ENCODE measurements at places on chromosomes 13 and 19.

GRCh38 chr13:40315416-40316064, 350.9 kb downstream of the FOXO1 start:
- no peak for DNase-seq

DNA sequence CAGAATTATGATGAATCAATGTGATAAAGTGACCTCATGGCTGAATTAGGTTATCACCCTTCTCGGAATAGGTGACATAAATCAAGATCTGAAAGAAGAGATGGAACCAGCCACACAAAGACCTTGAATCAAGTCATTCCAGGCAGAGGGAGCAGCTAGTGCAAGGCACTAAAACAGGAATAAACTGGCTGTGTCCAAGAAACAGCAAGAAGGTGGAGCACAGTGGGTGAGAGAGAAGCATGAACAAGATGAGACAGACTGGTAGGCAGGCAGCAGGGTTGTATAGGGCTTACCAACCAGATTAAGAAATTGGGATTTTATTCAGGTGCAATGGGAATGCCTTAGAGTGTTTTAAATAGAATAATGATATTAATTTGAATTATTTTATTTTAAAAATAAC, 470.3 kb downstream of the PCDH20 start:
- no peak for DNase-seq

- no peak for DNase-seq
Measured at GRCh38 chr19:8262431-8262830, 45.7 kb downstream of the CD320 start.

DNA sequence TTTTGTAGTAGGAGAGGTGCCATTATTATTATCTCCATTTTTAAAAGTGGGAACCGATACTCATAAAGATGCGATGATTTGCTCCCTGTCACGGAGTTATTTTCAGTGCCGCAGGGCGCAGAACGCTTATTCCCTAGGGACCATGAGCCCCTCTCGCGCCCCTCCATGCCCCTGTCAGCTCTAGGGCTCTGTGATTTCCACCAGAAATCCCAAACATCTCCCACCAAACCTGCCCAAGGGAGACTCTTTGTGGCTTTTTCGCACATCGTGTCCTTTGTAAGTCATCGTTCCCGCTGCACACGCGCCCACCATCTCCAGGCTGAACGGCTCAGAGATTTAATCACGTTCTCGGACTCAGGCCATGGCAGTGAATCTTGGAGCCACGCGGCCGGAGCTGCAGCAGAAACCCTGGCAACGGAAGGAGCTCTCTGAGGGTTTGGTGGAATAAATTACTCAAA, 105.1 kb downstream of the DNAJC15 start:
- DNase-seq: no peak

DNA sequence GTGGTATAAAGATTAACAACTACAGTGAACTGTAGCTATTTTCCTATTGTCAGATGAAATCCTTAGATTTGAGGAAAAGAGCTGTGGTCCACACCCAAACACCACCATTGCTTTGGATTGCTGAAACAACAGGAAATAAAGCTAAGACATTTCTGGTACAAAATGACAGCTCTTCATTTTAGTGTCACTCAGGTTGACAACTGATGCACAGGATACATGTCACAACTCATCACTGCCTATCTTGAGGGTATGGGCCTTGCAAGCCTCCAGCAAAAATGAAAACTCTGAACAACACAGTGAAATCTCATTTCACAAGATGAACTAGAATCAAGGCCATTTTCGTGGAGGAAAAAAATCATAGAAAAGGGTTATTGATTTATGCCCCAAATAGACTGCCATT, 339.7 kb downstream of the ITGBL1 start:
- DNase-seq: no peak

DNA sequence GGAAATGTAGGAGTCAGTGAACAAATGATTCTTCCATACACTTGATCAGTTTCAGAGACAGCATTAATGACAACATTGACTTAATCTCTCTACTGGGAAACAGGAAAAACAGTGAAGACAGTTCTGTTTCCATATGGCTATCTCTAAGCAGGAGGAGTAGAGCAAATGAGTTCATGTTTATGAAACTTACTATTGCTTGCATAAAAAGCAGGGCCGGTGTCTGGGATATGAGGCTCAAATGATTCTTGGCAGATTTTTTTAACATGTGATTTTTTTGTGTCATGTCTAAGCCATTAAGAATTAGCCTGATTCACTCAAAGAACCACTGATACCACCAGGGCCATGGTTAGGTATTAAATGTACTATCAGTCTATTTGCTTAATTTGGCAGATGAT, 141.9 kb downstream of the SLC7A1 start:
- DNase-seq: no peak

DNA sequence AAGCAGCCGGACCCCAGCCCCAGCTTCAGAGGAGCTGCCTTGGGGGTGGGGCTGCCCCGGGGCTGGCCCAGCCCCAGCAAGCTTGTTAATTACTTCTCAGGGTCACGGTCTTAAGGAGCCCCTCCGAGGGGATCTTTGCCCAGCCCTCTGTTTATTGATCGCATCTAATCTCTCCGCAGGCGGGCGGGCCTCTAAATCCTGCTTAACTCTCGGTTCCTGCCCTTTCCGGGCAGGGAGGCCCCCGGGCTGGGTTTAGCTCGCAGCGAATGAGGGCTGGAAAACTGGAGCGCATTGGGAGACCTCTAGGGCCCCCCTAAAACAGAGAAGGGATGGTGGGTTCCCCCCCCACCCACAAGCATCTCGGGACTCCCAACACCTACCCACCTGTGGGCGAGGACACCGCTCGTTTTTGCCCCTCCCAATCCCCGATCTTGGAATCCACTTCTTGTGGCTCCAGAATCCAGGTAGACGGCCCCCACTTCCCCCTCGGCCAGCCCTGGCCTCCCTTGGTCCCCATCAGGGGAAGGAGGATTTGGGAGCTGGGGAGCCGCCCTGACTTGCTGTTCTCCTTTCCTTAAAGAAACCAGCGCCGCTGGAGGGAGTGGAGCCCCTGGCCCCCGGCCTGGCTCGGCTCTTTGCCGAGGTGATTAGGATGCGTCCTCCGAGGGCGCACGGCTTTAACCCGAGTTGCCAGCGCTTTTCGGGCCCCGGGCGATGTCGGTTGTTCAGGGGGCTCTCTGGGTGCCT, 59.5 kb upstream of the ADGRL1 start:
- peak; percentile 77 for DNase-seq

GRCh38 chr13:34971473-34971872, 29.4 kb downstream of the NBEA start:
- no peak for DNase-seq

GRCh38 chr13:40626561-40626960, 39.9 kb downstream of the FOXO1 start:
- DNase-seq: no peak

DNA sequence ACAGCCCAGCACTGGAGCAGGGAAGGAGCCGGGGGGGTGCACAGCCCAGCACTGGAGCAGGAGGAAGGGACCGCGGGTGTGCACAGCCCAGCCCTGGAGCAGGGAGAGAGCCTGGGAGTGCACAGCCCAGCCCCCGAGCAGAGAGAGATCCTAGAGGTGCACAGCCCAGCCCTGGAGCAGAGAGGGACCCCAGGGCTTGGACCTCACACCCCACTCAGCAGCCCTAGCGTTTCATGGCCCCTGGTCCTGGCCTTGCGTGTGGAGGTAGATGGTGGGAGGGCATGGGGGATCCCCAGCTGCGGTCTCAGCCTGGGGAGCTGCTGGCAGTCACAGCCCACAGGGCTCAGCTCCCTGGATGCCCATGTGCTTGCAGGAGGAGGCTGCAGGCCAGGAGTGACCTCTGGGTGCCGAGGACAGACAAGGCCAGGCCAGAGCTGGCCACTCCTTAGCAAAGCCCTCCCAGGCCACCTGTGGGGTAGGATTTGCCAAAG, 25.1 kb downstream of the GAS6 start:
- DNase-seq: no peak

GRCh38 chr13:51715613-51716012, 88.3 kb downstream of the DHRS12 start:
- no peak for DNase-seq

- DNase-seq: no peak
Measured at GRCh38 chr13:49693191-49693733, 2.0 kb upstream of the EBPL start.

GRCh38 chr13:77908531-77908930, 10.1 kb downstream of the EDNRB start:
- DNase-seq: no peak

DNA sequence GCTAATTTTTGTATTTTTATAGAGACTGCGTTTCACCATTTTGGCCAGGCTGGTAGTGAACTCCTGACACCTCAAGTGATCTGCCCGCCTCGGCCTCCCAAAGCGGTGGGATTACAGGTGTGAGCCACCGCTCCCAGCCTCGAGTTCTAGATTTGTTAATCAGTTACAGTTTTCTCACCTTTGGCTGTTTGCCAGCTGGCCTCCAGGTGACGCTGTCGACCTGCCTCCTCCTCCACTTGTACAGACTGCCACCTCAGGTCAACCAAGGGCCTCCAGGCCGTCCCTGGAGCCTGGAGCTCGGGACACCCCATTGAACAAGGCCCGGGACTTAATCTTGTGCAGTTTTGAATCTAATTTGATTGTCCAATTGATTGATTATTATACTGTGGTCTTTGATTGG, 45.5 kb downstream of the IER2 start:
- DNase-seq: peak; percentile 91

GRCh38 chr19:54252243-54252642, 4.8 kb downstream of the LILRB5 start:
- DNase-seq: no peak

Measured in GM23338 (cell line).